ENCODE measurements at places on chromosomes 12 and 14.

- DNase-seq, result no peak
Observed at GRCh38 chr12:1289371-1290155, 298.5 kb downstream of the ERC1 start.

DNA sequence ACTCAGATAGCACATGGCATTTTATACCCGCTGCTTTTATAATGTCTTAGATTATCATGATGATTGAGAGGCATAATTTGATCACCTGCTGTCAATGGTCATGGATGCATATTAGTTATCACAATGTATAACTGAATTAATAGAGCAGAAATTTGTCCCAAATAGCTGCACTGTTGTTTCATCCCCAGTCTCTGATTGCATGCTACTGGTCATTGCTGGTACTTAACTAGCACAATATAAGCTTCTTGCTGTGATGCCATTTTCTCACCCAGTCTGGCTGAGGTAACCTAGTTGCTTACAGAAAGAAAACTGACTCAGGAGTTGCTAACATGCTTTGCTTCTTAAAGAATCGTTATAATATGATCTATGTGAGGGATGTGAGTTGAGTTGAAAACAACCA is 76.8 kb upstream of the PLEKHA5 start:
- DNase-seq, result no peak

- DNase-seq, result no peak
Observed at GRCh38 chr12:54195737-54196347, 7.1 kb upstream of the SMUG1 start.

DNA sequence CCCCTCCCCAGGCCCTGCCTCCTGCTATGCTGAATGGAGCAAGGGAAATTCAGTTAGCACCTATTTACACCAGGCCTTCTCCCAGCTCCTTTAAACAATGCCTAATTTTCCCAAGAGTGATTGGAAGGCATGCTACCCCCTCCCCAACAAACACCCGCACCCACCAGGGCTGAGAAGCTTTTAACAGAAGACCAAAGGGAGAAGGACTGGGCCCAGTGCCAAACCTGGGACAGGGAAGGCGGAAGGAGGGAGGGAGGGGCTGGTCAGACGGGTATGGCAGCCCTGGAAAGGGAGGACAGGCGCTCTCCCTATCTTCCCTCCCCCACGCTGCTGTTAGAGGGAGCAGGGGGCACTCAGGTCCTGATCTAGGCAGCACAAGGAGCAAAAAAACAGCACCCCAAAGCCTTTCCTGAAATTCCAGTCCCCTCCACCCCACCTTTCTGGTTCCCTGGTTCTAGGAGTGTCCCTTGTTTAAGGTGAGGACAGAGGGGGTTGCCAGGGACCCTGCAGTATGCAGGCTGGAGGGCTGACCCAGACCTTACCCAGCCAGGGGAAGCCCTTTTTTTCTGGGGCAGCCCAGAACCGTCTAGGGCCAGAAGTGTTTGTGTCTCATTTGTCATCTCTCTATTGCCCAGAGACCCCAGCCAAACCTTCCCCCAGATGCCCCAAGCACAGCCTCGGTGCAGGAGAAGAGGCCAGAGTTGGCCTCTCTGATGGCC is 2.4 kb upstream of the KRT8 start:
- DNase-seq, result peak; percentile 81

- DNase-seq, result no peak
Observed at GRCh38 chr14:69291891-69292561, 32.1 kb downstream of the GALNT16 start.

- no peak for DNase-seq
Observed at GRCh38 chr12:50187084-50187900, 20.1 kb upstream of the CERS5 start.

DNA sequence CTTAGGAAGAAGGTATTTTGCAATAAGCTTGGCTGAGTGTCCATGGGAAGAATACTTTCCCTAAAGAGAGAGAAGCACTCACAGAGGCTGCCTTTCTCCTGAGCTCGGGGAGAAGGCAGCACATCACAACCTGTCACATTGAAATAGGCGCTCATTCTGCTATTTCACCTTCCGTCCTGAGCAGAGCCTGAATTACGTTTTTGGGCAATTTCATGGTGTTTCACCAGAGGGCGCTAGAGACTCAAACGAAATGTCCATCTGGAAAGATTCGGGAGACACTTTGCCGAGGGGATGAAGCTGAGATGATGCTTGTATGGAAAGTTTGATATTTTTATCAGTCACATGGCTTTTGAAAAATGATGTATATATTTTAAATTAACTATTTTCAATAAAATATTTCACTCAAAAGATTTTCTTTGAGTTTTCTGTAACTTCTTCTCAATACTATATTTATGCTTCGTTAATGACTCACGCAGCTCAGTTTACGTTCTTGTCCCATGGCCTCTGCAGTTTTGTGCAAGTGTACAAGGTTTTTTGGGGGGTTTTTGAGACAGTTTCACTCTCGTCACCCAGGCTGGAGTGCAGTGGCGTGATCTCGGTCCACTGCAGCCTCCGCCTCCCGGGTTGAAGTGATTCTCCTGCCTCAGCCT is 17.4 kb upstream of the B4GALNT3 start:
- peak; percentile 40 for DNase-seq

DNA sequence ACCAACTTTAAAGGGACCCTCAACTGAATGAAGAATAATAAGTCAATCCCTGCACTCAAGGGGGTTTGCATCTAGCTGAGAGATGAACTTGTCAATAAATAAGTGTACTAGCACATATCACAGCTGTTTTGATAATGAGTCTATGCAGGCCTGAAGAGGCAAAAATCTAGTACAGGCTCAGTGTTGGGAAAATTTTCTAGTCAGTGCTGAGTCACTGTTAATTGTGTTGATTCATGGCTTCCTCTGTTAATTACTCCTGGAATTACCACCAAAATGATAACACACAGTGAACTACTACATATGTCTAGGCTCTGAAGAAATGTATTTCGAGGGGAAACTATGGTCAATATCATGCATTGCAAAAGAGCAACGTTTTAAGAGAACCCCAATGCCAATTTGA is 18.9 kb downstream of the SNRPF start:
- DNase-seq, result no peak

GRCh38 chr12:80400571-80400991 is 43.5 kb upstream of the PTPRQ start:
- DNase-seq, result no peak

DNA sequence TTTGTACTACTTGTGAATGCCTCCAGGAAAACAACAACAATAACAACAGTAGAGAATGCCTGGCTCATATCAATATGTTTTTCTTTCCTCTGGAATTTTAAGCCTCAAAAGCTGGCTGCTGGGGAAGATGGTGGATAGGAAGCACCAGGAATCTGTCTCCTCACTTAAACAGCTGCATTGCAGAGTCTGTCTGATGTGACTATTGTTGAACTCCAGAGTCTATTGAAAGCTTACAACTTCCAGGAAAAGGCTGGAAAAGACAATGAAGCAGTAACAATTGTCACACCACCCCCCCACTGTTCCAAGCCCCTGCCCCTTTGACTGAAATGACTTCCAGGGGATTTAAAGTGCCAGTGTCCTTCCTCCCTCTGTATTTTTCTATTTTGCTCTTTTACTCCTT is 309.7 kb downstream of the BMP4 start:
- DNase-seq, result no peak

DNA sequence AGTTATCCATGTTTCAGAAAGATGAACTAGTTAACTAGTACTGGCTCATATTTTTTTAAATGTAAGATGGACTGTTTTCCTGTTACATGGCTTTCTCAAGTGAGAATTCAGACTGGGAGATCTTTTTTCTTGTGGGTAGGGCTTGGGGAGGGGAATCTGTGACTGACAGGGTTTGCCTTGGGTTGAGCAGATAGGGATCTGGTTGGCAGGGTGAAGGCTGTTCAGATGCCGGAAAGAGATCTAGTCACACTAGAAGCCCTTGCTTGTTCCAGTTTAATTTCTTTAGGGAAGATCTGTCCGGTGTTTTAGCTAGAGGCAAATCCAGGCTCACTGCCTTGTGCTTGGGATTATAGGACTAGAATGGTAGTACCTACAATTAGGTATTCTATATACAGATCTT is 63.2 kb downstream of the FBXO33 start:
- DNase-seq, result no peak

DNA sequence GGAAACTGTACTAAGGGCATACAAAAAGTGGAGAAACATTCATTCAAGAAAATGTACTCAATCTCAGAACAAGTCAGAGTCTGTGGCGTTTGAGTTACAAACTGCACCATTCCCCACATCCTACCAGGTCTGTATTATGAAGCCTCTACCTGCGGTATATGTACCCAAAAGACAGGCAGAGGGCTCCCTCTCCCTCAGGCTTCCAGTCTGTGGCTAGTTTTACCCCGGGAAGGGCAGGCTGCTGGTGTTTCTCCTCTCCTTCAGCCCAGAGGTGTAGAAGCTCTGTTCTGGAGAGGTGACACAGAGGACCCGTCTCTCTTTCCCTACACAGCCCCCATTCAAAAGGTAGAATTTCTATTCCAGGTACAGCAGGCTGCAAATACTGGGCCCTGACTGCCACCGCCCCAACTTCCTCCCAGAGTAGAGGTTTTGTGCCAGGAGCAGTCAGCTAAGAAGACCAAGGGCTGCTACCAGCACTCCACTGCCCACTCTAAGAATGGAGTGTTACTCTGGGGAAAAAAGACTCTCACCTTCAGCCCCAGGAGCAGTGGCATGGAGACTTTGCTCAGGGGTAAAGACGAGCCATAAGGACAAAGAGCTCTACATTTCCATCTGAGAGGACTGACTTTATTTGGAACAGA is 39.4 kb downstream of the PARP11 start:
- DNase-seq, result no peak

GRCh38 chr12:49060237-49061156 is at the start of gene KMT2D:
Gene KMT2D, minus strand, starts transcription at chr12:49060794. Its CDS starts 5,470 bp downstream, at chr12:49055324.
- DNase-seq, result peak; percentile 92

DNA sequence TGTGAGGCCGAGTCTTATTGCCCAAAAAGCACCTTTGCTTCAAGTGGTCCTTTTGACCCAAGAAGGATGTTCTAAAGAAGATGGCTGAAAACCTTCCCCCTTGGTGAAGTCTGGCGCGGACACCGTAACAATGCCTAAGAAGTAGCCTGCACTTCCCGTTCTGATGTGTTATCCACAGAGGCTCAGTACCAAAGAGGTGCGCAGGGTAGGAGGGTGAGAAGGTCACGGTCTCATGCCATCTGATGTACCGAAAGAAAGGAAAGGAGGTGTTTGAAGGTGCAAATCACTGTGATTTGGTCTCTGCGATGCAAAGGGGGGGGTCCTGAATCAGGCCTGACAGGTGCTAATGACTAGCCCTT is 9.9 kb downstream of the PEBP1 start:
- DNase-seq, result no peak

Data from NCI-H2081 (cell line).